ENCODE measurements at places on chromosomes 2 and 18. TPM values are rescaled to one million over a fixed set of nuclear protein-coding genes. Genes with fewer than 3 reads are reported as not detected.

Gene CLEC4F
- not detected for total RNA-seq

Gene HOXD13
- not detected for total RNA-seq

Gene LYPD6
- total RNA-seq: 1.8 TPM

Gene DPP10
- not detected for total RNA-seq

Gene CDH19
- total RNA-seq: 0.09 TPM

Gene HAAO
- total RNA-seq: 0.09 TPM

Gene LHCGR
- not detected for total RNA-seq

Gene IL36G
- not detected for total RNA-seq

Gene MAL
- not detected for total RNA-seq

Gene CD207
- under 0.01 TPM for total RNA-seq

Gene TBC1D8
- total RNA-seq: 30.9 TPM

Gene FEV
- not detected for total RNA-seq

Gene GPR155
- 1.3 TPM for total RNA-seq

Gene UGT1A8
- not detected for total RNA-seq

Gene RND3
- 58.3 TPM for total RNA-seq

Gene NABP1
- total RNA-seq: 44.1 TPM

Gene LGALSL
- 3.1 TPM for total RNA-seq

Gene GALNT3
- 0.09 TPM for total RNA-seq

Gene UGT1A10
- not detected for total RNA-seq

Gene RIF1
- 37.6 TPM for total RNA-seq

Gene PCARE
- total RNA-seq: under 0.01 TPM

Gene ANKRD30BL
- total RNA-seq: not detected

Gene CFAP65
- total RNA-seq: under 0.01 TPM

Gene VAMP5
- 88.9 TPM for total RNA-seq

Gene GPR35
- under 0.01 TPM for total RNA-seq

Gene ERICH2
- total RNA-seq: not detected

Gene SCYGR4
- not detected for total RNA-seq

Gene HK2
- 14.9 TPM for total RNA-seq

Gene CD226
- total RNA-seq: 0.09 TPM

Gene DNAH7
- 0.09 TPM for total RNA-seq

Gene SLC19A3
- 0.09 TPM for total RNA-seq

Measured in endothelial cell of coronary artery (primary cell).